Suppressor macrophage treated with lipopolysaccharide for 1 hour (primary cell): ENCODE measurements at places on chromosomes 7 and 10.

DNA sequence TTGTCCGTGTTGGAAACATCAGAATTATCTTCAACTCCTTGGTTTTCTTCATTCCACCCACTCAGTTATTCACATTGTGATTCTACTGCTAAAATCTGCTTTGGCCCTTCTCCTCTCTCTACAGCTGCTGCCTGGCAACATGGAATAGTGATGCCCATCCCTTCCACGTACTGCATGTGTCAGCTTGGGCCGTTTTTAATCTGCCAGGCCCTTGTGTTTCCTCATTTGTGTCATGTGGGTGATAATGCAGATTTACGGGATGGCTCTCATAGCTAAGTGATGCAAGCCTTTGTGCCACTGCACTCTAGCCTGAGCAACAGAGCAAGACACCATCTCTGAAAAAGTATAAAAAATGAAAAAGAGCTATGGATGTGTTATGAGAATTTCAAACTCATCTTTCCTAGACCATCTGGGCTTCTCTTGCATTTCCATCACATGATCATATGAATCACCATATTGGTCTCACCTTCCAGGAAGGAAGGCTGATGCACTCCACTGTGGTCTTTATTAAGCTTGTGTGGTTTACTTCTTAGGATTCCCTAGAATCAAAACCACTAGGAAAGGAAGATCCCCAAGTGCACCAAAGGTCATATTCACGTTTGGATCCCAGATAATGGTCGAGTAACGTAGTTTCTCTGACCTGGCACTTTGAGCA is 20.6 kb upstream of the CELF2 start:
- DNase-seq = no peak

DNA sequence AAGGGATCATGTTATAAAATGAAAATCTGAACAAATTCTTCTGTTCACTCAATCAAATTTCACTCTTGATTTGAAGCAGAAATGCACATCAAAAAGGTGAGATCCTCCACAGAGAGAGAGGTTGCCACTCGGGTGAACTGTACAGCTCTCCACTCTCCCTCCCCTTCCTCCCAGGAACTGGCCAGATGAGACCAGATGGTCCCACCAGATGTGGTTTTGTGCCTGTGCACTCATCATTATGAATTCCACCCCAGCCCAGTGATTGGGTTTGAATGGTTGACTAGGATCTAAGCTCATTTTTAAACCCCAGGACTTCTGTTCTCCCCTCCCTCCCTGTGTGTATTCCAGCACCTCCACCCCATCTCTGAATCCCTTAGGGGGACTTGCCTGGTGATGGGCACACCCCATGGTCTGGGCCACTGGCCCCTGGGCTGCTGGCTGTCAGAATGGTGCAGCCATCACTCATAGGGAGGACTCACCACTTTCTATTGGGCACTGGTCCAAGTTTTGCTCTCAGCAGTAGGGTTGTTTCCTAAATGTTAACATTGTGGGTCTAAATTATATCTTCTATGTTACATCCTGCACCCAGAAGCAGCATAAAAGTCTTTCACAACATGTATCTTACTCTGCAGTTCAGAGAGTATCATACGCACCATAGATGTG is 393.1 kb downstream of the TNS3 start:
- no peak for DNase-seq

DNA sequence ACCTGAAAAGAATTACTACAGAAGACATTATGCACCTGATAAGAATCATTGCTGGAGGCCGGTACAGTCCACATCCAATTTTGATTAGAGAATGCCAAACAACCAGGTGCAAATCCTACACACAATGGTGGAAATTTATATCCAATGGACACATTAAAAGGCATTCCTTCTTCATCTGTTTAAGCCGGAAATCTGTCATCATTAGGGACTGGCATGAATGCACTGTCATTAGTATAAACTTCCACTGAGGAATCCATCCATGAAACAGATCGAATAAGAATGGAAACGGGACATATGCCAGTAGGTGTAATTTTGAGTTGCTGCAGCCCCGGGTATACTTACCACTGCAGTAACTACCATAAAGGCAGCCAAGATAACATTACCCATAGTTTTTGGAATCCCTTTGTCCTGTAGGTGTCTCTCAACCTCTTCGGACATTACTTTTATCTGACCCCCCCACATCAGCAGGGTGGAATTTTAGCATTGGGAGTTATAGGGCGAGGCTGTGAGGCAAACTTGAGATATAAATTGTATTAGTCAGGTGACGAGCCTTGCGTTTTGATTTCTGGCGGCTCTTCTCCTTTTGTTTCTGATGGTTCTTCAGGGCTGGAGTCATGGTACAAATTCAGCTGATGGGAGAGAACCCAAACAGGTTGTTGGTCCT is 36.5 kb upstream of the AKR1C2 start:
- DNase-seq = no peak

DNA sequence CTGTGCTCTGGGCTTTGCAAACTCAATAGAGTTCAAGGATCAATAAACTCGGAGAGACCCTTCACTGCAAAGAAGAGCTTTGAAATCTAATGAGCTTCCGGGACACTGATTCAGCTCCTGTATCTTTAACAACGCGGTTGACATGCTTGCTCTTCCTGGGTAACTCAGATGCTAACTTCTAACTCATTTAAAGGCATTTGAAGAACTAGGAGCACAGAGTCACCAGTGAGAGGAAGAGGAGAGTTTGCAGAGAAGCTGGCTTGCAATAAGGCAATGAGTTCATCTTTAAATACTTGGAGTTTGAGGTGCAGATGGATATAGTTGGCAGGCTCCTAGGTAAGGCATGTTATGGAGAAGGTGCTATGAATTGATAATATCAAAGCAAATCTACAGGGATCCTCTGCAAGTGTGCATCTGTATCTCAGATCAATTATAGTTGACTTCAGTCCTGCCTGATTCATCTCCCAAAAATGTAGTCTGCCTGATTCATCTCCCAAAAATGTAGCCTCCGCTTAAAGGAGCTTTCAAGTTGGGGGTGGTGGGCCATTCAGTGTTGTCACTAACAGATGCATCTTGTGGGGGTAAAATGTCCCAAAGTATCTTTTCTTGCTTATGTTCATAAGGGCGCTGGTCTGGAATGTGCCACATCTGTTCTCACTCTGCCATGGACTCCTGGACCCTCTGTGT is 182.5 kb upstream of the PRSS58 start:
- no peak for DNase-seq

DNA sequence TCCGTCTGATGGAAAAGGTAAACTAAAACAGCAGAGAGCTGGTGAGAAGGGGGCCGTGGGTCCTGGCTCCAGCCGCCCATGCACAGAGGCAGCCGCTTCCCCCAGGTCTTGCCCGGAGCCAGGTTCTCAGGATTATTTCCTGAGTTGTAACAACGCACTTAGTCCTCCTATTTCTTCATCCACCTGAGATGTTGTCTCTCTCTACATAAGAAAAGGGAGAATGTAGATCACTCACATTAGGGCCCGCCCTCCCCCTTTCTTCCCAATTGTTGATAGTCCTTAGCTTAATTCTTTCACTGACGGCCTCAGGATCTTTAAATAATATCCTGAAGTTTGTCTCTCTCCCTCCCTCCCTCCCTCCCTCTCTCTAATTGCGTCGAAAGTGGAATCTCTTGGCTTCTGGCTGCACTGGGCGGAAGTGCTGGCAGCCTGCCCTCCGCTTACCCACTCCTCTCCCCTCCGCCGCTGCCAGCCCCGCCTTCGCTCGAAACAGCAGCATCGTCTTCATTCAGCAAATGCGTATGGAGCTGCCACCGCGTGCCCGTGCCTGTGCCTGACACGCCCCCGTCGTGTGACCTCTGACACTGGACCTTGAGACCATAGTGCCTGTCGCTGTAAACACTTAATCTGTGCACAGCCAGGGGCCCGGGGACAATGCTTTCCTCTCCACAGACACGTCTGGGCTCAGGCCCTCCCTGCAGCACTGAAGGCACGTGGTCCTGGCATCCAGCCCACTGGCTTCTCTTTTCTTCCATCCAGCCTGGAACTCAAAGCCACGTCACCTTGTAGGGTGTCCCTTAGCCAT is 174.5 kb upstream of the PPP2R2D start:
- DNase-seq = no peak

DNA sequence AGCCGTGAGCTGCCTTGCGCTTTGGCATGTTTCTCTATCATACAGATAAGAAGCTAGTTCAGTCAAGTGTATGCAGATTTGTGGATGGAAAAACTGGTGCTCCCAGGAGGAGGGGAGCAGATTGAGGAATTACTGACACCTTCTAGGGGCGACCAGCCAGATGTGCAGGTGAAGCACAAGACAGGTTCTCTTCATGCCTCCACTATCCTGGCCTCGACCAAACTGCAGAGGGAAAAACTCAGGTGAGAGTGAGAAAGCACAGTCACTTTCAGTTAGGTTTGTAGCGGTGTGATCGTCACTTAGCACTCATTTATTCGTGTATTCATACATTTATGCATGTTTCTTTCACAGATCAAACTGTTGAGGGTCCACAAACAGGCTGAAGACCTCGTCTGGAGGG is 600 bp upstream of the DBNL start:
- DNase-seq = no peak

GRCh38 chr10:124935946-124936345 is 6.0 kb upstream of the ZRANB1 start:
- DNase-seq = no peak

GRCh38 chr10:77524281-77524711 is 113.3 kb downstream of the KCNMA1 start:
- DNase-seq = no peak

- no peak for DNase-seq
These were observed 349.5 kb downstream of the TYW1 start for GRCh38 chr7:67346126-67346525.

DNA sequence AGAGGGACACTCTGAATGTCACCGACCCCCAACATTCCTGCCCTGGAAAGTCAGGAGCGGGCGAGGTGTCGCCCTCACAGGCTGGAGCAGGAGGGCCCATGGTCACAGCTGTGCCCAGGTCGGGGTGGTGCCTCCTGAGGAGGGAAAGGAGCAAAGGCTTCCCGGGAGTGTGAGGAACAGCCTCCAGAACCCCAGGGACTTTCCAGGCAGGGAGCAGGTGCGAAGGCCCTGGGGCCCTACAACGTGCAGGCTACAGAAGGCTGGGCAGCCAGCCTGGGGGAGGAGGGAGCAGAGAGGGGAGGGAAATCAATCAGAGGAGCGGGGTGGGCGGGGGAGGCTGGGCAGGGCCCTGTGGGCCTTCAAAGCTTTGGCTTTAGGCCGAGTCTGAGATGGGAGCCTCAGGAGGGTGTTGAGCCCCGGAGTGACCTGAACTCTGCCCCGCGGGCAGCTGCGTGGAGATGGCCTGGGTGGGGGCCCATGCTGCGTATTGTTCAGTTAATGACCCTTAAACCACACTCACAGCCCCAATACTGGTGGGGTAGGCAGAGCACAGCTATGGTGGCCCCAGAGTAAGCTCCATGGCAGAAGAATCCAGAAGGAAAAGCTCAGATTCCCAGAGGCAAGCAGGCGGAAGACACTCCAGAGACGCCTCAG is 44.2 kb upstream of the PPP2R2D start:
- no peak for DNase-seq

DNA sequence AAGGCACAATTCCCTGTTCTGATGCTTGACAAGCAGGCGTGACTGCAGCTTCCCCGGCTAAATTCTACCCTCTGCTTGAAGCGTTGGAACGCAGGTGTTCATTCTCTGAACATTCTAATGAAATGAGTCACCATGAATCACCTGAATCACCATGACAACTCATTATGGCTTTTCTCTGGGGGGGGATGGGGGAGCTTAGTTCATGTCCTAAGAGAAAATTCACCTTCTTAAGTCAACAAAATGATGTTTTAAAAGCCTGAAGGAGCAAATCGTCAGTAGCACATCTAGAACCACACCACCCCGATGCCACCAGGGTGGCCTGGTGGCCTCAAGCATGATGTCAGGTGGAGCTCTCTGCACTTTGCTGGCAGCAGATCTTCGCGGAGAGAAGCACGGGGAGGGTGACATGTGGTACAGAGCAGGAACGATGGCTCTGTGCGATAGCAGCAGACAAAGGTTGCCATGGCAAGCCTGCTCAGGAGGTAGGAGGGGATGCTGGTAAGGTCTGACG is 33.7 kb downstream of the DDC start:
- DNase-seq = no peak

DNA sequence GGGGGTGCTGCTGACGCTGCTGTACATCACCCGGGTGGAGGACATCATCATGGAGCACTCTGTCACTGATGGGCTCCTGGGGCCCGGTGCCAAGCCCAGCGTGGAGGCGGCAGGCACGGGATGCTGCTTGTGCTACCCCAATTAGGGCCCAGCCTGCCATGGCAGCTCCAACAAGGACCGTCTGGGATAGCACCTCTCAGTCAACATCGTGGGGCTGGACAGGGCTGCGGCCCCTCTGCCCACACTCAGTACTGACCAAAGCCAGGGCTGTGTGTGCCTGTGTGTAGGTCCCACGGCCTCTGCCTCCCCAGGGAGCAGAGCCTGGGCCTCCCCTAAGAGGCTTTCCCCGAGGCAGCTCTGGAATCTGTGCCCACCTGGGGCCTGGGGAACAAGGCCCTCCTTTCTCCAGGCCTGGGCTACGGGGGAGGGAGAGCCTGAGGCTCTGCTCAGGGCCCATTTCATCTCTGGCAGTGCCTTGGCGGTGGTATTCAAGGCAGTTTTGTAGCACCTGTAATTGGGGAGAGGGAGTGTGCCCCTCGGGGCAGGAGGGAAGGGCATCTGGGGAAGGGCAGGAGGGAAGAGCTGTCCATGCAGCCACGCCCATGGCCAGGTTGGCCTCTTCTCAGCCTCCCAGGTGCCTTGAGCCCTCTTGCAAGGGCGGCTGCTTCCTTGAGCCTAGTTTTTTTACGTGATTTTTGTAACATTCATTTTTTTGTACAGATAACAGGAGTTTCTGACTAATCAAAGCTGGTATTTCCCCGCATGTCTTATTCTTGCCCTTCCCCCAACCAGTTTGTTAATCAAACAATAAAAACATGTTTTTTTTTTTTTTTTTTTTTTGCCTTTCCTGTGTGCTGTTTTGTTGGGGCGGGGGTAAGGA is 55.8 kb downstream of the TSPAN15 start:
- no peak for DNase-seq

- DNase-seq = no peak
These were observed 117.3 kb downstream of the FAM53B start for GRCh38 chr10:124626759-124627380.

GRCh38 chr10:102712089-102712488 is 2.1 kb downstream of the ARL3 start:
- DNase-seq = no peak

- no peak for DNase-seq
These were observed 3.6 kb downstream of the ADGRA1 start for GRCh38 chr10:133091316-133091715.

DNA sequence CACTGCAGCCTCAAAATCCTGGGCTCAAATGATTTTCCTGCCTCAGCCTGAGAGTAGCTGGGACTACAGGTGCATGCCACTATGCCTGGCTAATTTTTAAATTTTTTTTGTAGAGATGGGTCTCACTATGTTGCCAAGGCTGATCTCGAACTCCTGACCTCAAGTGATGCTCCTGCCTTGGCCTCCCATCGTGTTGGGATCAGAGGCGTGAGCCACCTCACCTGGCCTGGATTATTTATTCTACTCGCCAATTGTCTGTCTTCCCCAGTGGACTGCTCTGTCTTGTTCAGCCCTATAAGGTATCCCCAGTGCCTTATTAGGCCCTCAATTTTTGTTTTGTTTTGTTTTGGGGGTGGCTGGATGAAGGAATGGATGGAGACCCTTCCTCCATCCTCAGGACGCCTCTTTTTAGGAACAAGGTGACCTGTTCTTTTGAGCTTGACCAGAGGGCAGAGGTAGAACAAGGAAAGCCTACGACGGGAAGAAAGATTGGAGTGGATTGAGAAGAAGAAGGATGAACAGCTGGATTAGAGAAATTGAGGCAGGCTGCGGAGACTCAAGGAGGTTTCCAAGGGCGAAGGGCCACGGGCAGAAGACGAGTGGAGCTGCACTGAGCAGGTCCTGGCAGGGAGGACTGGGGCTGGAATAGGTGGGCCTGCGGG is 541 bp upstream of the DENND10 start:
- DNase-seq = no peak
